ENCODE measurements at places on chromosomes 1 and 21.

DNA sequence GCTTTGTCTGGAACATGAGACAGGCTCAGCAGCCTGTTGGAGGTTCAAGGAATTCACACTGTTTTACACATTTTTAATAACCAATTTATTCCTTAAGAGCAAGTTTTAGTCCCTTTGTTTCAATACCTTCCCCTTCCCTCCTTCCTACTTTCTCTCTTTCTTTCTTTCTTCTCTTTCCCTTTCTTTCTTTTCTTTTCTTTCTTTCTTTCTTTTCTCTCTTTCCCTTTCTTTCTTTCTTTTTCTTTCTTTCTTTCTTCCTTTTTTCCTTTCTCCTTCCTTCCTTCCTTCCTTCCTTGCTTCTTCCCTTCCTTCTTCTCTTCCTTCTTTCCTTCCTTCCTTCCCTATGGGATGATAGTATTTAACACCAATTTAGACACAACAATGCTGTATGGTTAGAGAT is 164.2 kb downstream of the CENPF start:
- DNase-seq, result no peak

DNA sequence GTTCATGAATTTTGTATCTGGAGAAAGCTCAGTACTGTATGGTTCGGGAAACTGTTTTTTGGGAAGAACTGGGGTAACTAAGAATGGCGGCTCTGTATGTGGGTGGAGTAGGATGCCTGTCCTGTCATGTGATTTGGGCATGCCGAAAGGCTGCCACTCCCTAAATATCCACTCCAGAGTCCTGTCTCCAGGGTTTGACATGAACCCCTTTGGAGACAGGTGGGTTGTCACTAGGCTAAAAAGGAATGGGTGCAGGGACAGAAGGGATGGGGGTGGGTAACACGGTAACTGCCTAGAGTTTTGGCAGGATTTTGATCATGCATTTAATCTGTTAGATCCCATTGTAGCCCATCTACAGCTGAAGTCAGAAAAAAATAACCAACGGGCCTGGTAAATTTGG is 150.1 kb downstream of the KCNJ6 start:
- DNase-seq, result no peak

GRCh38 chr1:46442317-46443161 is 47.1 kb upstream of the DMBX1 start:
- DNase-seq, result peak; percentile 68

- DNase-seq, result peak; percentile 1
Measured at GRCh38 chr1:53681977-53682685, 56.8 kb downstream of the GLIS1 start.

GRCh38 chr1:173867141-173867752 is 542 bp downstream of the GAS5 start:
- no peak for DNase-seq

- no peak for DNase-seq
Measured at GRCh38 chr1:185045814-185046492, 595 bp downstream of the RNF2 start.

Data from stimulated activated CD4-positive, alpha-beta T cell treated with anti-CD3 and anti-CD28 coated beads, Interleukin-1b, Interleukin-23, amount 100 ng/mL, for 1 hour (primary cell).